CD4-positive, alpha-beta T cell treated with Interleukin-4 for 4 hours (primary cell): ENCODE measurements at places on chromosomes 12 and 14.
A peak's percentile ranks its signal among the peaks of the same experiment; 100 is the strongest.

DNA sequence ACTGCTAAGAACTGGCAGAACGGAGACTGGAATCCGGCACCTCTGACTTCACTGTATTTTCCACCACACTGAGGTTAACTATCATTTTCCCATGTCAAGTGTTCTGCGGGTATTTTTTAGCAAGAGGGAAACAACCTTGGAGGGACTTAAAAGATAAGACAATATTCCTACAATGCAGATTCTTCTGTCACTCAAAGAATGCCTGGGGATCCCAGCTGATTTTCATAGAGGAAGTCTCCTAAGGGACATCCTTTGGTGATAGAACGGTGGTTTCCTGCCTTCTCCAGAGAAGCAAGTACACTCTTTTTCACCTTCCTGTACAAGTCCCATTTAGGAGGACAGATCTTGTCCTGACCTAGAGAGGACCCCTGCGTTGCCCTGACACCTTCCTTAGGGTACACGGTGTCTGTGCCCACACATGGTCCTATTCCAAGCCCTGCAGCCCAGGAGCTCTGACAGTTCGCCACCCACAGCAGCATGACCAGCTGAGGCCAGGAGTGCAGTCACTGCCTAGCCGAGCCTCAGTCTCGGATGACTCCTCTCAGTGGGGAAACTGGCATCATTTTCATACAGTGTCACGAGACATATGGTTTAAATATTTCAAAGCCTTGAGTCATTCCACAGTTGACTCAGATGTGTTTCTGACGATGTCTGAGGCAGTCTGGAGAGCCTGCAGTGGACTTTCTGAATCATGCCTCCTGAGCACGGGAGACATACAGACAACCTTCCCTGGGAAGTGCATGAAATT, 181.3 kb upstream of the FKBP4 start:
- DNase-seq: no peak

- no peak for DNase-seq
Measured at GRCh38 chr12:1250641-1251040, 259.6 kb downstream of the ERC1 start.

GRCh38 chr14:94653321-94653720, 41.1 kb downstream of the SERPINA3 start:
- DNase-seq: no peak

DNA sequence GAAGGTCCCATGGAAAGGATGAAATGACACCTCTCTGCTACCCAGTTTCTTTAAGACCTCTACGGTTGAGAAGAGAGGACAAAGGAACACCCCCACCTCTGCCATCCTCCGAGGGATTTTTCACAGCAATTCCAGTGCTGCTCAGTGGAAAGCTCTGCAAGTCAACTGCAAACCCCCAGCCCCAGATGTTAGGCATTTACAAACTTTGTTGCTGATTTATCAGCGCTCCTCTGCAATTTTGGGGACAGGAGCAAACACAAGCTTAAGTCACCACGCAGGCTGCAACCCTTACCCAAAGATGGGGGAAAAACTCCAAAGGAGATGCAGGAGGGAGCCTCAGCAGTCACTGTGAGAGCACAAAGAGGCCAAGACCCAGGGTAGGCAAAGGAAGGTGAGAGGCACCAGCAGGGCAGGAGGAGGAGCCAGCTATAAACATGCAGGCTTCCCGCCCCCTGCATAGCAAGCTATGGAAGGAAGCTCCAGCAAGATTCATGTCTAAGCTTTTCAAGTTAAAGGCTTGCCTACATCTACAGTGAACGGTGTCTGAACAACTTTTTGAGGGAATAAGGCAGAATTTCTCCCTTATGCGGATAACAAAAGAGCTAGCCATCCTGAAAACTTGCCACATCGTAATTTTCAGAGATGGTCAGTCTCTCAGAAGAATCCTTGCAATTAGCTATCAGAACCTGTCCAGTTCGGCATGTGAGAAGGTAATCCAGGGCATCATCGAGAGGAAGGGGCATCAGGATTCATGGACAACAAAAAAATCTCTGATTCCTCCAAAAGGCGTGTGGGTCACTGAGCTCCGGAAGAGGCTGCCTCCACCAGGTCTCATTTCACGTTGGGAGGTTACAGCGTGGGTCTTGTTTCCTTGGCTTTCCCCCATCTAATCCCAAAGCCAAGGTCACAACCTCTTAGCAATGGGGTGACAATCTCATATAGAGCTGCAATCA, 3.9 kb downstream of the CTDSP2 start:
- DNase-seq: no peak

GRCh38 chr14:99158646-99159165, 113.3 kb downstream of the BCL11B start:
- no peak for DNase-seq

GRCh38 chr12:75658901-75659823, 147.8 kb upstream of the KRR1 start:
- peak; percentile 12 for DNase-seq

- DNase-seq: no peak
Measured at GRCh38 chr12:108604208-108604941, 6.5 kb upstream of the TMEM119 start.

DNA sequence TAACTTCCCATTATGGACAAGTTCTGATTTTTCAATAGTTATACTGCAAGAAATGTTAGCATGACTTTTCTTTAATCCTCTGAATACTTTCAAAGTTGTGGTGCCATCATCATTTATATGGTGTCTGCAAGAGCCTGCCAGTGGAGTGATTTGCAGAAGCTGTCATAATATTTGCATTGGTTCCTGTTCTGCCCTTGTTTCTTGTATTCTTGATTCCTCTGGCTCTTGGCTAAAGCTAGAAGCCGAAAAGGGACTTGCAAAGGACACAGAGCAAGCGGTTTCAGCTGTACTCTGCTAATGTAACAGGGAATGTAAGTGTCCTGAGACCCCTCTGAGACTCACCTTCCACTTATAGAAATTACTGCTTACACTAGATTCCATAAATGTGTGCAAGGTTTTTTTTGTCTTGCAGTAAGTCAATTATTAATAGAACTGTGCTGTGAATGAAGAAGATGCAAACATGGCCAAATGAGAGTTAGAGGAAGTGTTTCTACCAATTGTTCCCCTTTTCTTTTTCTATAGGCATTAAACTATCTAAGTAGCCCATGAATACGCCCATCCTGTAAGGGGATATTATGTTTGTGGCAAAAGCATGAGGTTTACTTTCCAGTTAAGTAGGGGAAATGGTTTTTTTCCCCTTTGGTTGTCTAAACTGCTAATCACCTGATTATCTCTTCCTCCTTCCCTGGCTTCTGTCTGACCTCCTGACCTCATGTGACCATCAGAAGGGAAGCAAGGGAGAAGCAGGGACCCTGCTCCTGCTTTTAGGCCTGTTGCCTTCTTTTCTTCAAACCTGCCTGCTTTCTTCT, 5.3 kb downstream of the DYRK4 start:
- DNase-seq: no peak

GRCh38 chr14:92207012-92207927, 85.5 kb downstream of the CPSF2 start:
- no peak for DNase-seq

DNA sequence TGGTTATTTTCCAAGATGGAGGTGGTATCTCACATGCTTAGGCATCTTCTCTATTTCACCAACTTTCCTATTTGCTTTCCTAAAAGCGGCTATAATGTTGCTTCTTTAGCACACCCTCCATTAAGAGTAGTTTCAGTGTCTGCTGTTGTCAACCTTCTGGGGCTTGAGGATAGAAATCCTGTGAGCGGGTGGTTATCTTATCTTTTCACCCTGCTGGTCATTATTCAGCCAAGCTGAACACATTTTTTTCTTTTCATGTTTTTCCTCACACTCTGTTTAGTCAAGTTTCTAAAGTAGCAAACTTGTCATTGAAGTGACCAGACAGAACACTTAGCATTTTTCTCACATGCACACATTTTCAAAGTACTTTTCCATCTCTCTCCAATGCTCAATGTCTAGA, 104.5 kb downstream of the SLC8A3 start:
- DNase-seq: no peak

DNA sequence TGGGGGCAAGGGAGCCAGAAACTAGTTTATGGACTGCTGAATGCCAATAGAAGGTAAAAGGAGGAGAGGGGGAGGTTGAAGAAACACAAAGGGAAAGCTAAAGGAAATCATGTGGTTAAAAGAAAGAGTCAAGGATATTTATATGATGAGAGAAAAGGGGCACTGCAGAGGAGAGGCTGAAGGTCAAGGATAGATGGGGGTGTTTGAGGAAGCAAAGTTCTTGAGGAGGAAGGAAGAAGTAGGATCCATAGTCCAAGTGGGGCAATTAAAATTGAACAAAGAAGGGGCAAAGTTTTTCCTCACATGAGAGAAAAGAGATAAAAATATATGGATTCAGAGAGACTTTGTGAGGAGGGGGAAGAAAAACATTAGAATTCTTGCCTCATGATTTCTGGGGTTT, 10.1 kb upstream of the DBX2 start:
- DNase-seq: no peak

DNA sequence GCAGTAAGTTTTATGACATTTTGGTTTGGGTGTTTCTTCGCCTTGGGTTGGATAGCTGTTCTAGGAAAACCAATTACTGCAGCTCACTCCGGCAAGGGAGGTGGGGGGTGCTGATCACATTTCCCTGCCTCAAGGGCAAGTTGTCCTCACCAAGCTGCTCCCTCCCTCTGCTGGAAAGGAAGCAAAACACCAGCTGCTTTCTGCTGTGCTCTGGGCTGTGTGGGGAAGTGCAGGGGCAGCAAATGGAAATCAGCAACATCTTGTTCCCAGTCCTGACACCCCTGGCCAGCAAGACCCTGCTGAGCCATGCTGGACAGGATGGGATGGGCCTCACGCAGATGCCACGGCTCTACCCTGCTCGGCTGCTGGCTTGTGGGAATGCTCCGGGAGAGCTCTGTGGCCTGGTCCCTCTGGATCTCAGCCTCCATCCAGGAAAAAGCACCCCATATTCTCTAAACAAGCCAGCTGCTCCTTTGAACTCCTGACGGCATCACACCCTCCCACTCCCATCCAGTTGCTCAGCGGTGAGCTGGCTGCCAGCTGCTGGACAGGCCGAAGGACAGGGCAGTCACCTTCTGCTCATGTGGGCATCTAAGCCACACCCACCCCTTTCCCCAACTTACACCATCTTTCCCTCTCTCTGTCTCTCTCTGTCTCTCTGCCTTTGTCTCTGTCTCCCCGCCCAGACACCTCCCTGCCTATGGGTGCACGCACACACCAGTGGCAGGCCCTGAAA, 52.4 kb upstream of the EIF5 start:
- no peak for DNase-seq

- peak; percentile 64 for DNase-seq
Measured at GRCh38 chr14:106417224-106418049, 891.1 kb downstream of the TMEM121 start.
